ENCODE measurements at places on chromosomes 16 and 17.

DNA sequence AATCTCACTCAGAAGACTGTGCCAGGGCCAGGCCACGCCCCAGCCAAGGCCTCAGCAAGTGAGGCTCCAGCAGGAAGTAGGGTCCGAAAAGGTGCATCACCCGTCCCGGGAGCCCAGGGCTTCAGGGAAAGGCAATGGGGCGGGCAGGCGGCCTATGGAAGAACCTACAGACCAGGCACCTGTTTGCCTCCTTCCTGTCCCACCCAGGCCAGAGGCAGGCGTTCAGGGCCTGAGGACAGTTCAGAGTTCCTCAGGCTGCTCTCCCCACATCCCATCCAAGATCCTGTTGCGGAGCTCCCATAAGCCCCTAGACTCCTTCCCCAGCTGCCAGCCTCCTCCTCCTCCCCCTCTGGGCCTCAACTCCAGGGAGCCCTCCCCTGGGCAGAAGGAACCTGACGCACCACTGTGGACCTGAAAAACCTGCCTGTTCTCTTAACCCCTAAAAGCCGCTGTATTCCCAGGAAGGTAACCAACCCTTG lies 2.3 kb downstream of the CLUH start:
- DNase-seq = no peak

DNA sequence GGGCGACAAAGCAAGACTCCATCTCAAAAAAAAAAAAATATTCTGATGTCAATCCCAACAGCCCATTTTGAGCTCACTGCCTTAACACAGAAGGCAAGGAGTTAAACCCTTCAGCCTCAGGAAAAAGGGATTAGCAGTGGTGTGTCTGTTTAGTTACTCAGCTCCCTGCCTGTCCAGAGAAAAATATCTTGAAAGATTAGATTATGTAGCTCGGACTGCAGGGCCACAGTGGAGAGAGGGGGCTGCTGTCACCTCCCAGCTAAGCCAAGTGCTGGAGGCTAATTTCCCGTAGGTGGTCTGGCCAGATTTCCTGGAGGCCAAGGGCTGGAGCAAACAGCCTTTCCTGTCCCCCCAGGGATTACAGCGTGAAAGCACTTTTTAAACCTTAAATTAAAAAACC lies 50.3 kb downstream of the C16orf95 start:
- DNase-seq = no peak

GRCh38 chr16:79997257-79997656 lies 396.7 kb upstream of the MAF start:
- no peak for DNase-seq

DNA sequence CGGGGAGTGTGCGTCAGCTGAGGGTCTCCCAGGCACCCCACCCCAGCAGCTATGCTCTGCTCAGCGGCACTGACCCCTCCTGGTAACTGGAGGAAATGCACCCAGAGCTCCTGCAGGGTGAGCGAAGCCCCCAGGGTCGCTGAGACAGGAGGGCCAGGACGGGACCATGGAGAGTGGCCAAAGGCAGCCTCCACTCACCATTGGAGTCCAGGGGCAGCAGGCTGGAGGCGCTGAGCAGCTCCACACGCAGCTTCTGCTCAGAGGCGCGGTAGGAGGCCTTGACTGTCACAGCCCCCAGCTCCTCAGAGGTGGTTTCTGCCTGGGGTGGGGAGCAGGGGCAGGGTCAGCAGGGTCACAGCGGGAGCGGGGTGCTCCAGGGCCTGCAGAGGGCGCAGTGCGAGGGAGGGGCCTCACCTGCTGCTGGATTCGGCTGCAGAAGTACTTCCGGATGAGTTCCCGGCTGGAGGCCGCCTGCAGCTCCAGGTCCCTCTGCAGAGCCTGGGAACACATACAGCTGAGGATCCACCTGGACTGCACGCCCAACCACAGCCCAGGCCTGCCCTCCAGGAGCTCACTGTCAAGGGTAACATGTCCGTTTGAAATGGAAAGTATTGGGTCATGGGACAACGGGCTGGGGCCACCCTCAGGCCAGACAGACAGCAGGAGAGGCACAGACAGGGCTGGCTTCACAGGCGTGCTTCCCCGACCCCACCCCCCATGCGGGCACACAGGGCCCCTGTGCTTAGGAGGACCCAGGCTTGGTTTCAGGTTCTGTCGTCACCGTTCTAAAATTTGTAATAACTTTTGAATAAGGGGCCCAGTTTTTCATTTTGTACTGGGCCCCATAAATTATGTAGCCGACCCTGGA lies 13.8 kb downstream of the UNC13D start:
- DNase-seq = no peak

- DNase-seq = no peak
Measured at GRCh38 chr17:6716736-6717135, 3.6 kb upstream of the SLC13A5 start.

DNA sequence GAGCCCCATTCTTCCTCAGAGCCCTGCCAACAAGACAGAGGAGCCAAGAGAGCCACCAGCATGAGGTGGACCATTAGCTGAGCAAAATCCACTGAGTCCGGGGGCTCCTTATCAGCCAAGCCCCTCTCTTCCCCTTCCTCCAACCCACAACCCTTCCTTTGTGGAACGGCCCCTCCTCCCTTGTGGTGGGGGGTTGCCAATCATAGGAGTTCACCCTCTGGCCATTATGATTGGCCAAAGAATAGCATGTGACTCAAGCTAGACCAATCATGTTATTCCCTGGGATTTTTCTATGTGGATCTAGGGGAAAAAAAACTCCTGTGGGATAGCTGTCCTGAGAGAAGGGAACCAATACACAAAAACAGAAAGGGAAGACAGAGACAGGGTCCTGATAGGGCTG lies 120.5 kb downstream of the C16orf95 start:
- DNase-seq = no peak

DNA sequence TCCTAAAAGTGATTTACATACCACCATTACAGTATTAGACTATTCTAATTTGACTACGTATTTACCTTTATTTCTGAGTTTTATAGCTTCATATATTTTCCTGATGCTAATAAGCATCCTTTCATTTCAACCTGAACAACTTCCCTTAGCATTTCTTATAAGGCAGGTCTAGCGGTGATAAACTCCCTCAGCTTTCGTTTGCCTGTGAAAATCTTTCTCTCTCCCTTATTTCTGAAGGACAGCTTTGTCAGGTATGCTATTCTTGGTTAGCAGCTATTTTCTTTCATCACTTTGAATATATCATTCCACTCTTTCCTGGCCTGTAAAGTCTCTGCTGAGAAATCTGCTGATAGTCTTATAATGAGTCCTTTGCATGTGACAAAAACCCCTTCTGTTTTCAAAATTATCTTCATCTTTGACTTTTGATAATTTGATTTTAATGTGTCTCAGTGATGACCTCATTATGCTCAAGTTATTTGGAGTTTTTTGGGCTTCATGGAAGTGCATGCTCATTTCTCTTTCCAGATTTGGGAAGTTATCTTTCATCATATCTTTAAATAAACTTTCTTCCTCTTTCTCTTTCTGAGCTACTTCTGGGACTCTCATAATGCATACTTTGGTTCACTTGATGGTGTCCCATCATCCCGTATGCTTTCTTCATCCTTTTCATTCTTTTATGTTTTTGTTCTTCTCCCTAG lies 285.4 kb upstream of the PMFBP1 start:
- no peak for DNase-seq

GRCh38 chr17:43105146-43105545 lies 20.0 kb downstream of the BRCA1 start:
- DNase-seq = no peak

DNA sequence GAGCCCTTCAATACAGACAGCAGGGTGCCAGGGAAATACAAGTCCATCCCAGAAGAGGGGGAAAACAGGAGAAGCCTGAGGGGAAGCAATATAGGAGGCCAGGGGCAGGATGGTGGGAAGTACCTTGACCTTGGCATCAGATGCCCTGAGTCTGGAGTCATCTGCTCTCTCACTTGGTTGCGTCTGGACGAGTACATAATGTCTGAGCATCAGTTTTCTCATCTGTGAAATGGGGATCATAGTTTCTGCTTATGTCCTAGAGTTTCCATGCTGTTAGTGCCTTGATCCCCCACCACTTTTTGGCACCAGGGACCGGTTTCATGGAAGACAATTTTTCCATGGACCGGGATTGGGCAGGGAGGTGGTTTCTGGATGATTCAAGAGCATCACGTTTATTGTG lies 2.3 kb downstream of the STAT5A start:
- no peak for DNase-seq

DNA sequence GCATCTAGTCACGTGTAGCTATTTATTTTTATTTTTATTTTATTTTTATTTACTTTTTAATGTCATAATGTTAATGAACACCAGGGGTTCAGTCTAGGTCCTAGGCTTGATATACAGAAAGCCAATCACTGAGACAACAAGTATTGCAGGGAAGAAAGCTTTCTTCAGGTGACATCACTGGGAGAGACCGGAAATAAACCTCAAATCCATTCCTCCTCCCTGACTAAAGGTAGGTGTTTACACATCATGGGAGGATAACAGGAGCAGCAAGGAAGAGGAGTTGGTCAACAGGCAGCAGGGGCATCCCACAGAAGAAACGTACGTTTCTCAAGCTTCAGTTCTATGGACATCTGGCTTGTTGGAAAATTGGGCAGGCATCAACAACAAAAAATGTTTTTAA lies 9.5 kb upstream of the HEATR3 start:
- DNase-seq = no peak

DNA sequence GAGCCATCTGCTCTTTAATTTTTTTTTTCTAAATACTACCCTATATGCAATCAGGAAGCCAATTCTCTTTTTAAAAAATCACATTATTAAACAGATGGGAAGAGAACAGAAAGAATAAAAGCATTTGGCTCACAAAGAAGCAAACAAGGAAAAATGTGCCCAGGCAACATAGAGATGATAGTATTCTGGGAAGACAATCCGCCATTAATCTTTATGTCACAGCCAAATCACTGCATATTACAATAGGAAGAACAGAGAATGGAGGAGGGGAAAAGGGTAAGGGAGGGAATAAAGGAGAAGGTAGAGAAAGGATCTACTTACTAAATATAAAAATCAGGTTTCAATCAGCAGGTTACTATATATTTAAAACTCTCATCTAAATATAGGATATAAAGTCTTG lies 34.3 kb downstream of the STAT5B start:
- no peak for DNase-seq

DNA sequence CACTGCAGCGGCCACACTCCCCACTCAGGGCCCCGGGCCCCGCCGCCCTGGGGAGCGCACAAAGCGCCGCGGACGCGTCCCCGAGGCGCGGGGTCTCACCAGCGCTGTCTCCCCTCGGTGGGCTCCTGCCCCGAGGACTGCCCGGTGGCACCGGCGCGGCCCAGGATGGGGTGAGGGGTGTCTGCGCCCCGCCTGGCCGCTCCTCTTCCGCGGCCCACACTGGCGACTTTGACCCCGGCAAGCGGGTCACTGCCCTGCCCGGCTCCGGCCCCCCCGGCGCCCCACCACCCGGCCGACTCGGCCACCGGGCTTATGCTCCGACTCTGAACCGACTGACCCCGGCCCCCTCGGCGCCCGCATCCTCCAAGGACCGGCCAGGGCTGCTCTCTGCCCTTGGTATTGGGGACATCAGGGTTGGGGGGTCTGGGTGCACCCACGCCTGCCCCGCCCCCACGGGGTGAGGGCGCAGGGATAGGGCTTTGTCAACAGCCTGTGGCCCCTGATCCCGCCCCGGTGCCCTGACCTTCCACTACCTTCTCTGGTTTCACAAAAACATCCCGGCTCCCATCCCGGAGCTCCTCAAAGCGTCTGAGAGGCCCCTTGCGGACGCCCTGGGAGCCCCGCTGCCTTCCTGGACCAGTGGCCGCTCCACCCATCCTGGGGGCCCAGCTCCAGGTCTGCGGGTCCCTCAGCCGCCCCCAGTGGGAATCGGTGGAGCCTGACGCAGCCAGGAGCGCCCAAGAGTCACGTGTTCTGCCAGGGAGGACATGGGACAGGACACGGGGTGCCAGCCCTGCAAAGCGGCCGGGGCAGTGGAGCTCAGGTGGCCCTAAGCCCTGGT lies 829 bp downstream of the GCGR start:
- DNase-seq = no peak

- no peak for DNase-seq
Measured at GRCh38 chr16:69827524-69827923, 65.4 kb downstream of the WWP2 start.

DNA sequence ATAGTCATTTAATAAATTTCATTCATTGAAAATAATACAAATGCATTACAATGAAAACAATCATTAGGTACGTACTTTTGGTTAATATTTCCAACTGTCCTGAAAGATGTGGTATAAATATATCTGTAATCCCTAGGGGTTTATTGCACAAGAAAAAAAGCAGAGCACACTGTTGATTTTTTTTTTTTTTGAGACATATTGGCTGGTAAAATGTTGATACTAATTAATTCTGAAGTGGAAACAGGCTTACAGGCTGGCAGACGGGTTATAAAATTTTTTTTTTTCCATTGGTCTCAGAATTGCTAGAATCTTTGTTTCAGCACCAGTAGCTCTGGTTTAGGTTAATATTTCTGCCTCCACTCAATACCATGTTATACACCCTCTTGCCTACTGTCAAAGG lies 193.6 kb downstream of the MAP2K6 start:
- DNase-seq = no peak

- no peak for DNase-seq
Measured at GRCh38 chr16:4968879-4969483, 10.9 kb downstream of the SEC14L5 start.

- peak; percentile 86 for DNase-seq
Measured at GRCh38 chr17:75105126-75106080, 4.4 kb upstream of the ARMC7 start.

DNA sequence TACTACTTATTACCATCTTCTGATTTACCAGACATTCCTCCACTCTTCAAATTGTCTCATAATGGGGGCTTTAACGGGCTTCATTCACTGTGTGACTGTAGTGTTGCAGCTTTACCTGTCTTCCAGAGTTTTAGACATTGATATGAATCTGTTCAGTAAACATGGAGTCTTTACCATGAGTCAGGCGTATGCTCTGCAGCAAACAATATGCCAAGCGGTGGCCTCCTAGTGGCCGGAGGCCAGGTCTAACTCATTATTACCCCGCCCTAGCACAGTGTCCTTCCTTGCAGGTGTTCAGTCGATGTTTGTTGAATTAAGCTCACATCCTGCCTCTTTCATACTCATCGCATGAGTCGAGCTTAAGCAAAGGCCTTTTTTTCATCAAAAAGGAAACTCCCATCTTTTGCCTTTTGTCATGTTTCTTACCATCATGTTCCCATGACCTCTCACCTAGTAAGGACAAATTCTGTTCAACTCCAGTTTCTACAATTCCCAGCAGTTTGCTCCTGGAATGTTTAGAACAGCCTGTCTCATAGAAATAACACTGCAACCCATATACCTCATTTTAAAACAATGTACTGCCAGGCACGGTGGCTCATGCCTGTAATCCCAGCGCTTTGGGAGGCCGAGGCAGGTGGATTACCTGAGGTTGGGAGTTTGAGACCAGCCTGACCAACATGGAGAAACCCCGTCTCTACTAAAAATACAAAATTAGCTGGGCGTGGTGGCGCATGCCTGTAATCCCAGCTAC lies 39.4 kb downstream of the TUBD1 start:
- DNase-seq = peak; percentile 60
